ENCODE measurements at places on chromosomes 11 and 22.

GRCh38 chr22:24030186-24030702 is 19.1 kb downstream of the CABIN1 start:
- peak; percentile 36 for DNase-seq

DNA sequence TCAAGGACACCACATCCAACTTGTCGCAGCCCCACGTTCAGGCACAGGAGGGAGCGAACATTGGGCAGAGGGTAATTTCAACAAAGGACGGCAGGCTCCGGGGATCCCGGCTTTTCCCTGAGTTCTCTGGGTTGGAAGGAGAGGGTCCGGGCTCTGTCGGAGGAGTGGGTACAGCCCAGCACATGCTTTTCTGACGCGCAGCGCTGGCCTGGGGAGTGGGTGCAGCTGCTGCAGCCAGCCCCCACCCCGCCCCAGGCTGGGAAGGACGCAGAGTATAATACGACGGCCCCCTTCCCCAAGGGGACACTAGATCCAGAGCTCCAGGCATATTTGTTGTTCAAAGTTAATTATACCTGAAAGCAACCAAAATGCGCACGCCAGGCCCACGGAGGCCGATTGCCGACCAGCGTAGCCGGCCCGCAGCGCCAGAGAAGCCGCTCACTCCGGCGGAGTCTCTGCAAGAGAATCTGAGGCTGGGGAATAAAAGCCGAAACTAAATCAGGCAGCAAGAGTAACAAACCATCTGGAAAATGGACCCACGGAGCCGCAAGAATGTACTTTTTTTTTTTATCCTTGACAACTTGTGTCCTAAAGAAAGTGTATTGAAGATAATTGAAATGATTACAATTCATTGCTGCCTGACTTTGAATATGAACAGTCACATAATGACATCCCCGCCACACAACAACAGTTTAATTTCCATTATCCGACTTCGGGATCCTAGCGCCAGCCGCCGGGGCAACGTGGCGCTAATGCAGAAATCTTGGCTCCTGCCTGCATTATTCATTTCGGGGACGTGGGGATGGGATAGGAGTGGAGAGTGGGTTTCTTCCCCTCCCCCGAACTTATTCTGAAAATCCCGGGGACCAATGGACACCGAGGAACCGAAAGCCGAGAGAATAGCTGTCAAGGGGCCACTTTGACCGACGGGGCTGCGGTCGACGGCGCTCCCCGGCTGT is 14.0 kb upstream of the PAX6 start:
- no peak for DNase-seq

DNA sequence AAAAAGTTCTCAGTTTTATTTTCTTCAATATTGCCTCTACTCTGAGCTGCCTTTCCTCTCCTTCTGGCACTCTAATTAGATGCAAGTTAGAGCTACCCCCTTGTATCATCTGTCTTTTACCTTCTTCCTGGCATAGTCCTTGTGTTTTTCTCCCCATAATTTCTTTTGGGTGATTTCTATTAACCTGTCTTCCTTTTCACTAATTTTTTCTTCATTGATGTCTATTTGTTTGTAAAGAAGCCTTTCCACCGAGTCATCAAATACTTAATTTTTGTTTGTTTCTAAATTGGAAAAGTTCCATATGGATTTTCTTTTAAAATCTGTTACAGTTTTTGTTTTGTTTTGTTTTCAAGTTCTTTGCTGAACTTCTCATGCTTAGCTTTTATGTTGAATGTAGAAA is 558.1 kb downstream of the TBC1D22A start:
- no peak for DNase-seq

GRCh38 chr11:55967914-55968313 is 1.8 kb downstream of the OR10AG1 start:
- no peak for DNase-seq

DNA sequence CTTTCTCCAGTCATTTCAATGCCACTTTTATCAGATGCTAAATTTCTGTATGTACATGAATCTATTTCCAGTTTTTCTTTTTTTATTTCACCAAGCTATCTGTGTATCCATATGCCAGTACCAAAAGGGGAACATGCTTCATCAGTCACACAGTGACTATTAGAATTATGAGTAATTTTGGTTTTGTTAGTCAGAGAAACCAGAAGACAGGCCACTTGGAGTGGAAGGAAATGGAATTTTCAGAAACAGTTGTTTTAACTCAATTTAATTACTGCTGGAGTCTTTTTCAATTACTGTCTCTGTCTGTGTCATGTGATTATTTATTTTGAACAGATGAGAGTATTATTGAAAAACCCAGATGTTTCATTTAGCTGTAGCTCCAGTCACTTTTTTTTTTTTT is 84.6 kb upstream of the ANO3 start:
- no peak for DNase-seq

DNA sequence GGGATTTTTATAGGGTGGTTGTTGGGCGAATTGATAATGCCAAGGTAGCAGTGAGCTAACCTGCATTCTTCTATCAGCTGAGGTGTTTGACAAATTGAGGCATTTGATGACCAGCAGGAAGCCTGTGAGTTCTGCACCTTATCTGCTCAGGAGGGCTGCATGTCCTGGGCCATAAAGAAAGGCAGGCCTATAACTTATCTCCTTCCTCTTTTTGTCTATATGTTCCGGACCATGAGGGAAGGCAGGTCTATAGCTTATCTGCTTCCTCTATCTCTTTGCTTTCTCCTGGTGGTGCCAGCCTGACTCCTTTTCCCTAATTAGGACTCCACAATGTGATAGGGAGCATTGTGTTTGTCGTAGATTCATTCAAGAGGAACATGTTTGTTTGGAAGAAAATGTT is 8.6 kb upstream of the JAM3 start:
- no peak for DNase-seq

DNA sequence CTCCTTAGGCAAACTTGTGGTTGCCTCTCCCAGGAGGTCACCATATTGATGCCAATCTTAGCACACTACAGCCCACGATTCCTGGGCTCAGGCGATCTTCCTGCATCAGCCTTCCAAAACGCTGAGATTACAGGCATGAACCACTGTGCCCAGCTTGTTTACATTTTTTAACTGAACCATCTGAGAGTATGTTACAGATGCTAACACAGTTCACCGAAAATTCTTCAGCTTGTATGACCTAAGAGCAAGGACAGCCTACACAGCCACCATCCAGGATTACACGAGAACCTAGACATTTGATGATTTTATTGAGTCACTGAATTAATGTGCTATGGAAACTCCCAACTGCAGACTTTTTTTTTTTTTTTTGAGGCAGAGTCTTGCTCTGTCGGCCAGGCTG is 5.8 kb upstream of the LGALS1 start:
- no peak for DNase-seq

DNA sequence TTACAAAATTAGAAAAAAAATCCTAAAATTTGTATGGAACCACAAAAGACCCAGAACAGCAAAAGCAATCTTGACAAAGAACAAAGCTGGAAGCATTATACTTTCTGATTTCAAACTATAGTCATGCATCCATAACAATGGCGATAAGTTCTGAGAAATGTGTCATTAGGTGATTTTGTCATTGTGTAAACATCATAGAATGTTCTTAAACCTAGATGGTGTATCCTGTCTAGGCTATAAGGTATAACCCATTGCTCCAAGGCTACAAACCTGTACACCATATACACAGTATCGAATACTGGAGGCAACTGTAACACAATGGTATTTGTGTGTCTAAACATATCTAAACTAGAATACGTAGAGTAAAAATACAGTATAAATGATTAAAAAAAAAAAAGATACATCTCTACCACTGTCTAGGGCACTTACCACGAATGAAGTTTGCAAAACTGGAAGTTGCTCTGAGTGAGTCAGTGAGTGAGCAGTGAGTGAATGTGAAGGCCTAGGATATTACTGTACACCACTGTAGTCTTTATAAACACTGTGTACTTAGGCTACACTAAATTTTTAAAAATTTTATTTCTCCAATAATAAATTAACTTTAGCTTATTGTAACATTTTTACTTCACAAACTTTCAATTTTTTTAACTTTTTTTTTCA is 18.1 kb upstream of the SC5D start:
- no peak for DNase-seq

DNA sequence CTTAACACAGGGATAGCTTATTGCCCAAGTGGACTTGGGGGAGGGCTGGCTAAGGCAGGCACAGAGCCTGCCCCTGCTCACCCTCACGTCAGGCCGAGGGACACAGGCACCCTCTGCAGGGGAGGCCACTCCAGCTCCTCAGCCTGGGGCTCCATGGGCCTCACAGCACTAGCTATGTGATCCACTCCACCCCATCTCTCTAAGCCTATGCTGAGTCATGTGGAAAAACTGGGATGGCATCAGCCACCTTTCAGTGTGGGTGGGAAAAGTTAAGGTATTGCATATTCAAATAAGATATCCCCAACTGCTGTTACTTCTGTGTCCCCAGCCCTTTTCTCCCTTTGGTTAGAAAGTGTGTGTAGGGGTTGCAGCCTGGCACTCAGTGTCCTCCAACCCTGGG is 22.3 kb downstream of the RANGAP1 start:
- no peak for DNase-seq

- no peak for DNase-seq
Observed at GRCh38 chr11:93287434-93287833, 43.1 kb upstream of the DEUP1 start.
